A172 (cell line): ENCODE measurements at places on chromosomes 12 and 14. TPM values are rescaled to one million over a fixed set of nuclear protein-coding genes. Genes with fewer than 3 reads are reported as not detected.

Gene BLTP3B
- 34.9 and 41.2 TPM in 2 replicates for total RNA-seq

Gene FBXO34
- 13.5 and 16.7 TPM in 2 replicates for total RNA-seq

Gene KIF5A
- total RNA-seq, result 0.36 and 0.67 TPM in 2 replicates

Gene C12orf60
- 0.05 and 1.0 TPM in 2 replicates for total RNA-seq

Gene APEX1
- 96.7 and 99.1 TPM in 2 replicates for total RNA-seq

Gene ZFHX2
- total RNA-seq, result 0.29 TPM in 2 replicates

Gene HCAR2
- total RNA-seq, result not detected in 2 replicates

Gene MGP
- 0.09 TPM in 1 of 2 replicates, not detected in the other for total RNA-seq

Gene RGS6
- not detected in 2 replicates for total RNA-seq

Gene RAB5B
- total RNA-seq, result 47.8 and 50.1 TPM in 2 replicates

- DNase-seq, result no peak
These were observed 34.6 kb downstream of the LMNTD1 start for GRCh38 chr12:25518512-25518911.

DNA sequence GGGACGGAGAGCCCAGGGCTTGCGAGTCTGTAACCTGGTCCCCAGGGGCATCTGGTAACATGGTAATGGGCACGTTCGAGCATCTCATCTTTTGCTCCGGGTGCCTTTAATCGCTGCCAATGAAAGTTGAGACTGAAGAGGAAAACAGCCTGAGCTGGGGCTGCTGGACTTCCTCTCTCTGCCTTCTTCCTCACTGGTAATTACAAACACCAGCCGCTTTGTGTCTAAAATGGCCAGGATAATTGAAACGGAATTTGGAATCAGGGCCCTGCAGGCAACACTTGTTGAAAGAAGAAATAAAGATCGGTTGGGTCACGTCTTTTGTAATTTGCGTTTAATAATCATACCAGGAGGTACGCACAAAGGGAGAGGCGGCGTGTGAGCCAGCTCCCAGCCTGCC lies 51.5 kb upstream of the GPATCH2L start:
- DNase-seq, result no peak

DNA sequence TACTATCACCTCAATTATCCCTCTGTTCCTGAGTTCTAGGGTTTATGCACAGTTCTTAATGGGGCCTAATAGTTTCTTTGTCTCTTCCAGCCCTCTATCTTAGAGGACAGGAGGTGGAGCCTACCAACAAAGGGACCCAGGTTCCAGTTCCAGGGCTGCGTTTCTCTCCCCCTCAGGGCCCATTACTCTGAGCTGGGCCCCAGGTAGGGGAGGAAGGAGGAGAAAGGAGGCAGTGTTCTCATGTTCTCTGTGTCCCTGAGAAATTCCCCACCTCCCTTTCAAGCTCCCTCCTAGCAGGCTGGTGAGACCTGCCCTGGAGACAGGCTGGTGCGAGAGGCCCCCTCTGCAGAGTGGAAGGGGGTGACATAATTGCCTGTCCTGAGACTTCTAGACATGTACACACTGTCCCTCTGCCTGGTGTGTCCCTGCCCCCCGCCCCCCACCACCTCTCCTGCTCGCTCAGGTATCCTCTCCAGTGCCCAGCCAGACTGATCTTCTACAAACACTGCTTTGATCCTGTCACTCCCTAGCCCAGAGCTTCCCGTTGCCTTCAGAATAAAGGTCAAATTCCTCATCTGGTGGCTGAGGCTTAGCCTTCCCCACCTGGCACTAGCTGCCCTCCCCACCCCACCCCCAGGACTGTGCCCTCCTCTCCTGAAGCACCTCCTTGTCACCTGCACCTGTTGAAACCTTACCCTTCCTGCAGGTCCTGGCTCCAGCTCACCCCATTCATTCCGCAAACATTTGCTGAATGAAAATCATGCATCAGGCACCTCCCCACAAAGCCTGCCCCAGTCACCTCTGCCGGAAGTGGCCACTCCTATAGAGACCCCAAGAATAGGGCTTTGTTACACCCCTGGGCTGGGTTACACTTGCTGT lies 21.1 kb upstream of the KRT8 start:
- peak; percentile 77 for DNase-seq

DNA sequence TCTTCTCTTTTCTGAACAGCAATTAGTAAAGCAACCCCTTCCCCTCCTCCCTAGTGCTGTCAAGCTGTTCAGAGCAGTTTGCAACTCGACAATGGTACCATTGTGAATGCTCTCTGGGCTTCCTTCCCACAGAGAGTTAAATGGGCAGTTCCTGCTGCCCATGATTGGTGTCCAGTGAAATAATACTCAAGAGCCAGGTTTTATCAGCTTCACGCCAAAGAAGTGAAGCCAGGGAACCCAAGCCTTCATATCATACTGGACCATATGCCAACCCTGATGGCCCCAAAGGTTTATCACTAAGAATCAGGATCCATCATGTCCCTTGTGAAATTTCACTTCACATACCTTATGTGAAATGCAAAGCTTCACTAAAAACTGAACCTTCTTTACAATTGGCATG lies 24.7 kb downstream of the INSM2 start:
- no peak for DNase-seq

GRCh38 chr12:105200385-105200784 lies 35.6 kb downstream of the APPL2 start:
- no peak for DNase-seq

GRCh38 chr12:93758801-93759373 lies 81.7 kb downstream of the CRADD start:
- no peak for DNase-seq

DNA sequence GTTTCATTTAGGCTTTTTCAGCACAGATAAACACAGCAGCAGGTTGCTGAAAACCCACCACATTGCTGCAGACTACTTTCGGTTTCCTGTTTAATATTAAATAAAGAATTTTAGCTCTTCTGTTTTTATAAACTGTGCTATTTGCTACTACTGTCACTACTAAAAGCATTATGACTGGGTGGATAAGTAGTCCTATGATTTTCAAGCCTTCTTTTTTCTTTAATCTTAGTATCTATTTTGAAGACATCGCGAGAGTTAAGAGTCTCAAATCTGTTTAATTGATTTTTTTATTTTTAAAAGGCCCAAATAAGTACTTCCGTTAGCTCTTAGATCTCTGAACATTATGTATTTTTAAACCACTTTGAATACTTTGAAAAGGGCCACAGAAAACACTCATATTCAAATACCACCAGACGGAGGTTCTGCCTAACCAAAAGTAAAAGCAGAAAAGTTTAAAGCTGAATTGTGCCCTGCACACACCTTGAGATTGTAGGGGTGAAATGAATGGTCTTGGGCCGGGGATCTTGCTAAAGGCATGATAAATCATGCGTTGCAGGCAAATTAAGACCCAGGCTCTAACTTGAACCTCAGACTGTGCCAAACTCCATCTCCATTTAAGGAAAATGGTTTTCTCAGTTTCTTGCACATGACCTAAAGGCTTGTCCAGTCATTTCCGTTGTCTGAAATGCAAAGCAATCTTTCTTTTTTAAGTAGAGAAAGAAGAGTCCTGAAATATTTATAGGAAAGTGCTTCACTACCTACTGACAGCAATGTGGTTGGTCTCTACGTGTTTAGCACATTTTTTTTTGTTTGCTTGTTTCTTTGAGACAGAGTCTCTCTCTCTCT lies 13.6 kb upstream of the FOXN3 start:
- DNase-seq, result no peak

- peak; percentile 40 for DNase-seq
These were observed 77.0 kb downstream of the BICD1 start for GRCh38 chr12:32183650-32184049.

GRCh38 chr12:1843641-1844005 lies 23.3 kb downstream of the LRTM2 start:
- DNase-seq, result no peak

GRCh38 chr12:108333898-108334699 lies 5.0 kb downstream of the CMKLR1 start:
- DNase-seq, result peak; percentile 14

- no peak for DNase-seq
These were observed 1094.0 kb downstream of the FSCB start for GRCh38 chr14:43413084-43413483.

- no peak for DNase-seq
These were observed 3.3 kb downstream of the CDK17 start for GRCh38 chr12:96396914-96397313.

DNA sequence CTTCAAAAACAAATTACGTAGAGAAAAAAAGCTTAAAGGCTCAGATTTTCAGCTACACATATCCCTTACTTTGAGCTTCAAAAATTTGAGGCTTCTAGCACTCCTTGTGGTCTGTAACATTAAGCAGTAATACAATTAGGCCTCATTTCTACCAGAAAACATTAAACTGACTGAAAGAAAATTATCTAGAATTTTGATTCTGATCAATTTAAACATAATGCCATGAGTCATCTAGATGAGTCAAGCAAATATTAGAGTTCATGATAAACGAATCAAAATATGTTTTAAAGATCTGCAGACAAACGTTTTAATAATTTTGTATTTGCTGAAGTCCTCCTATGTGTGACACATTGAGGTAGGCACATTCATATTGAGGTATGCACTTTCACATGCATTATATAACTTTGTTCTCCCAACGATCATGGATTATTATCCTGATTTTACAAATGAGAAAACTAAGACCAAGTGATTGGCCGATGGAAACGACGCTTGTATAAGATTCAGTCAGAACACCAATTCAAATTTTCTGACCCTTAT lies 4.3 kb downstream of the OSBPL8 start:
- no peak for DNase-seq

GRCh38 chr12:82955043-82955442 lies 268.3 kb downstream of the TMTC2 start:
- DNase-seq, result no peak

- peak; percentile 46 for DNase-seq
These were observed 3.4 kb upstream of the GLRX5 start for GRCh38 chr14:95531473-95531872.

- DNase-seq, result no peak
These were observed 42.9 kb downstream of the BRAP start for GRCh38 chr12:111642681-111643426.

DNA sequence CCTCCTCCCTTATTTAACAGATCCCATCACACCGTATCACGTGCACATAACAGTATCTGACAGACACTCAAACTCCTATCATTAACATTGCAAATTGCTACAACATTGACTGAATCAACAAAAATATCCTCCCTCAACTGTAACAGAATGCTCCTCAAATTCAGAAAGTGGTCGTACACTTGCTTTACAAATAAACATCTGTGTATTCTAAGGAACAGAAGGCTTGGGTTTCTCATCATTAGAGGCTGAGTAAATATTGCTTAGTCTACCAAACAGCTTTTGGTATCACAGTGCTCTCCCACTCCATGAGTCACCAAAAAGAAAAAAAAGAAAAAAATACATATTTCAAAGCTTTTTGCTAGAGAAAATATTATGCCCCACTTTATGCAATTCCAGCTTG lies 23.9 kb downstream of the FERMT2 start:
- DNase-seq, result no peak

DNA sequence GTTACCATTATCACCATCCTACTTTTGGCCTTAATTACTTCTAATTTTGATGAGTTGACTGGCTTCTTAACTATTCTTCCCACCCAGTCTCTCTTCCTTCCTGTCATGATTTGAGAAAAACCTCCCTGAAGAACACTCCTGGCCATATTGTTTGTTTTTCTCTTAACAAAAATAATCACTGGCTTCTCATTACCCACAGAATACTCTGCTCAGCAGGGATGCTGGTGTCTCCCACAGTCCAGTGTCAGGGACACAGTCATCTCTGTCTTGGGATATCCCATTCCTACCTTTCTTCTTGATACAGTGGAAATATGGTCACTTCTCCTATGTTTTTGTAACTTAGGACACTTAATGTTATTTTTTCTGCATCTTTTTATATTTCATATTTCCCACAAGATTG lies 103.7 kb downstream of the SRGAP1 start:
- no peak for DNase-seq

GRCh38 chr14:86541972-86542371 lies 1012.0 kb downstream of the FLRT2 start:
- DNase-seq, result no peak

- DNase-seq, result no peak
These were observed 1.4 kb downstream of the TOMM20L start for GRCh38 chr14:58397156-58397555.

DNA sequence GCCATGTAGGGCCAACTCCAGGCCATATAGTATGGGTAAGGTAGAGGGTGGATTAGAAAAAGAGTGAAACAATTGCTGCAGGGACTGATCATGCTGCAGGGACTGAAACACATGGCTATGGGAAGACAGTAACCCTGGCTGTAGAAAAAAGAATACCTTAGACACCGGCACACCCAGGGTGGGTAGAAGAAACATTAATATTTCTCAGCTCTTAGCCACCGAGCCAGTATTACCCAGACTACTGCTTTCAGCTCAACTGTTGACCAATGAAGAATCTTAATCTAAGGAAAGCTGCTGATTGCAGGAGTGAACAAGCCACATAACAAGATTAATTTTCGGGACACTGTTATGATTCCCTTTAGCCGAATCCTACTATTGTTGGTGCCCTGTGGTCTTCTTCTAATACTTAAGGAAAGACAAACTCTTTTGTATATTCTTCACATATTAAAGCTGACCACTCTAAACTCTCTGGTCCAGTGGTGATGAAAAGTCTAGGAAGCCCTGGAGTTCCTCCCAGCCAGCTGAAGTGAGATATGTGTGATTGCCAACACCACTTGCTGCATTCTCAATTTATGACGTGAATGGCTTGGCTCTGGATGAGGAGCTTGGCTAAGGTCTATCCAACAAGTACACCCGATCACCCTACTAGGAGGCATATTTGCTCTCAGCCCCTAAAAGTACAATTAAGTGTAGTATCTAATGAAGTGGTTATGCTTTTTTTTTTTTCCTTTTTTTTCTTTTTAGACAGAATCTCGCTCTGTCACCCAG lies 69.2 kb downstream of the NOVA1 start:
- no peak for DNase-seq

- DNase-seq, result no peak
These were observed 37.1 kb downstream of the NID2 start for GRCh38 chr14:52031781-52032180.

DNA sequence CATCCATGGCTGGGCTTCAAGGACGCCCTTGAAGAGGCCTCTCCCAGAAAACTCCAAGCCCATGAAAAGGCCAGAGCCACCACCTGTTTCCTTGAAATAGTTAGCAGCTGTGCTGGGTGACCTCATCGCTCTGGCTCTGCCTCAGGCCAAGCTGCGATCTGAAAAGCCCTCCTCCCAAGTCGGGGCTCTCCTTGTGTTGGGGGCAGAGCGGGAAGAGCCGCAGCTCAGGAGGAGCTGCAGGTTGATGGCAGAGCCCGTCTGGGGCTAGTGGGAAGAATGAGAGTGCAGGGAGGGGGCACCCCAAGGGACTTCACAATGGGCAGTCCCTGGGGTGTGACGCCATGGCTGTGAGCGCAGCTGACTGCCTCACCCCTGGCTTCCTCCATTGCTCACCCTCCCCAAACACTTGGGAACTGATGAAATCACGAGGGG lies 50.0 kb upstream of the STON2 start:
- no peak for DNase-seq

DNA sequence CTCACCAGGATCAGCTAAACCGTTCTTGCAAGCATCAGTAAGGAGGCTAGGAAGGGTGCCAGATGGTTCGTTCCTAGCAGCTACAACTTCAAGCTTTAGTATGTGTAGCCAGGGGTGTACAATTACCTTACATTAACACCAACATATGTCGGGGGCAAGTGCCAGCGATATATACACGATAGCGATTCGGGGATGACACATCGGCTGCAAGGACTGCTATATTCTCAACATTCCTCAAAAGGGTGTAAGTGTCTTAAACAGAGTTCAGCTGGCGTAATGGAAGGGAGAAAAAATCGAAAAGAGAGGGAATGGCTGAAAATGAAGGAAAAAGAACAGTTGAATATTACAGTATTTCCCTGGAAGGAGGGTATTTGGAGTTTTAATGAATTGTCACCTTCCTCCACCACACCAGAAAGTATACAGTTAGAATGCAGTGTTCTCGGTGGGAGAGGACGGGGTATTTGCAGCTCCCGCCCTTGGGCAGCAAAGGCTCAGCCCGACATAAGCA lies 545 bp downstream of the LIMA1 start:
- DNase-seq, result no peak

GRCh38 chr12:14129611-14130195 lies 148.3 kb upstream of the GRIN2B start:
- DNase-seq, result no peak
